ENCODE measurements at places on chromosomes 3 and 15. TPM values are rescaled to one million over a fixed set of nuclear protein-coding genes. Genes with fewer than 3 reads are reported as not detected.

TMCC1 gene
- 24.5 TPM for total RNA-seq

GPR87 gene
- not detected for total RNA-seq

PXYLP1 gene
- total RNA-seq: 16.7 TPM

DNA sequence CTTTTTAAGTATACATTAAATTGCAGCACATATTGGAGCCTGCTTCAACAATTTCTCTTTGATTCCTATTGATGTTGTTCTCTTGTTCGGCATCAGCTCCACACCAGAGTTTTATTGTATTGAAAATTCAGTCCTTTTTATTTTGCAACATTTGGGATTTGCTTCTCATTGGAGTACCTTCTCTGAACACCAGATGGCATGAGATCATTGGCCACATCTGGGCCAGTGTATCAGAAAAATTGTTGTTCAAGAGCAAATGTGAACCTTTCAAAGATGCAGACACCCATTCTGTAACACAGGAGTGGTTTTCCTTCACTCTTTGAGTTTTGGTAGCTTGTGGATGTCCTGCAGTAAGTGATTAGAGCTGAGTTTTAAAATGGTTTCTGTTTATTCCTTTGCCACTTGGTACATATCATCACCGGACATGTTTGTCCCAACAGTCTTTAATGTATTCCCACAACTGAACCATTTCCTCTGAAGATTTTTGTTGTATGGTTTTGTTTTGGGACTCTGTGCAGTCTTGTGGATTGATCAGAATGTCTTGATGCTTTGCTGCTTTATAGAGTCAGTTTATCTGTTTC lies 96.1 kb downstream of the MCTP2 start:
- DNase-seq: peak; percentile 28

Measured in H7 (cell line).